Fibroblast of skin of abdomen (primary cell): ENCODE measurements at places on chromosomes 5 and 9.
A peak's percentile ranks its signal among the peaks of the same experiment; 100 is the strongest.

DNA sequence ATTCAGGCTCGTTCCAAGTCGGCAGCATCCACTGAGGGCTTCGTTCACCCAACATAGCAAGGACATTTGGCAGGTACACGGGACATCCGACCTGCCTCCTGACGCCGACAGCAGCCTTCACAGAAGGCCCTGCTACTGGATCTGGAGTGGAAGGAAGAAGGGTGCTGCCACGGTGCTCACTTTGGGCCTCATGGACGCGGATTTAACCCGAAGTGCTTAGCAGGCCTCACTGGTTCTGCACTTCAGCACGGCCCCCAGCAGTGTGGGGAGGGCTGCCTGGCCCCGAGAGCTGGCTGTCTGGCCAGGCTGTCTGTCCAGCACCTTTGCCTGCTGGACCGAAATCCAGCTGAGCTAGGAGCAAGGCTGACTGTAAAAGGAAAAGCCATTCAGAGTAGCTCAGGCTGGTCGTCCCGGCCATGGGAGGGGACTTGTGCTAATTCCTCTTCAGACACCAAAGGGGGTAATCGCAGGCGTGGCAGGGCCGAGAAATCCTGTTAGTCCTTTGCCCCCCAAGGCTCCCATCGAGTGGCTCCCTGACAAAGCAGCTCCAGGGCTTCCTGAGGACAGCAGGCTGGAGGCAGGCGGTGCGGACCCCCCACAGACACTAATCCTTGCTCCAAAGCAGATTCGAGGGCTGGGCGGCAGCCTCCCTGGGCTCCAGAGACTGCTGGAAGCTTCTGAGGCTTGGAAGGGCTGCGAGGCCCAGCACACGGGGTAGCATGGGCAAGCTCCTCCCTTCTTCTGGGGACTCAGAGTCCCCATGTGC, 11.1 kb upstream of the RXRA start:
- peak; percentile 20 for DNase-seq

DNA sequence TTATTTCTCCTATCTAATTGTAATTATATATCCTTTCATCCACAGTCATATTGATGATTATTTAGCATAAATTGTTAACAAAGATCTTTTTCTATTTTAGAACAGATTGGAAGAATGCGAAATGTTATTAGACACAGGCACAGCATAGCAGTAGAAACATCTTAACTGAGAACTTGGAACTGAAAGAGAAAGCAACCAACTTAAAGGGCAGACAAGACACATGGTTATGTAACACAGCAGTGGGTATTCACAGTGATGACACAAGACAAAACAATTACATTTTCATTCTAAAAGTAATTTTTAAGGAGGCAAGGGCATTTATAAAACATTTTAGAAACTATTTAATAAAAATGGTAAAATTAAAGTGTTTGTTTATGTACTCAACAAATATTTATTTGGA, 57.7 kb upstream of the MEF2C start:
- no peak for DNase-seq

DNA sequence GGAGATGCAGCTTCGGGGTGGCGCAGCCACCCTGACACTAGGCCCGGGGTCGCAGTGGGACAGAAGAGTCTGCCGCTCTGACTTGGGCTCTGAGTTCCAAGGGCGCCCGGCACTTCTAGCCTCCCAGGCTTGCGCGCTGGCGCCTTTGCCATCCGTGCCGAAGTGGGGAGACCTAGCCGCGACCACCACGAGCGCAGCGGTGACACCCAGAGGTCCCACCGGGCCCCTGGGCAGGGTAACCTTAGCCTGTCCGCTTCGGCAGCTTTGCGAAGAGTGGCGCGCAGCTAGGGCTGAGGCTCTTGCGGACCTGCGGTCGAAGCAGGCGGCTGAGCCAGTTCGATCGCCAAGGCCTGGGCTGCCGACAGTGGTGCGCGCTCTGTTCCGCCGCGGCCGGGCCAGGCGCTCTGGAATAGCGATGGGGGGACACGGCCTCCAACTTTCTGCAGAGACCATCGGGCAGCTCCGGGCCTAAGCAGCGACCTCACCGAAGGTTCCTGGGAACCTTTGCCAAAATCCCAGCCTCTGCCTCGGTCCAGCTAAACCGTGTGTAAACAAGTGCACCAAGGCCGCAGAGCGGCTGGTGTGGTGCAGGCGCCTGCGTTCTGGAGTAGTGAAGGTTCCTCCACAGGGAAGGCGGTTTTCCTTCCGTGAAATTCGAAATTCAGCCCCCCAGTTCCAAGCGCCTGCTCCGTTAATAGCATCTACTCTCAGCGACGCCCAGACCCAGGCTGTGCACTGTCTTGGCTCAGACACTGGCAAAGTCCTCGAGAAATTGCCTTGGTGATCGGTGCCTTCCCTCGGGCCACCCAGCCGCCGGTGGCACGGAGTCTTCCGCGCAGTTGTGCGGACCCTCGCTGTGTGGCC, 7.4 kb downstream of the TLX3 start:
- DNase-seq = no peak

- peak; percentile 28 for DNase-seq
These were observed 3.2 kb upstream of the C5orf63 start for GRCh38 chr5:127076315-127077129.

DNA sequence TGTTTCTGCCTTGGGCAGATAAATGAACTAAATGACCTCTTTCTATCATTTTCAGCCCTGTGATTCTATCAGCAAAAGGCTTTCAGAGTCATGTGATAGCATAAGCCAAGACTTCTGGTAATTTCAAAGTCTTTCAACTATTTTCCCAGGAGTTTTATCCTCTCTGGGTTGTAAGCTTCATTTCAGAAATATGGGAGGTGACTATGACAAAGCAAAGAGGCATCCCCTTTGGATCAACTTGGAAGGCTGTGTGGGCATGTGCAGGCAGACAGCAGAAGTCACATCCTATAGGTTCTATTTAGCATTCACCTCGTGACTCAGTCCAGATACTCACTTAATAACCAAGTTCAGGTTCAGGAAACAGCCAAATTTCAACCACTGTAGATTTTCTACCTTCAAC, 149.0 kb upstream of the FST start:
- peak; percentile 84 for DNase-seq

DNA sequence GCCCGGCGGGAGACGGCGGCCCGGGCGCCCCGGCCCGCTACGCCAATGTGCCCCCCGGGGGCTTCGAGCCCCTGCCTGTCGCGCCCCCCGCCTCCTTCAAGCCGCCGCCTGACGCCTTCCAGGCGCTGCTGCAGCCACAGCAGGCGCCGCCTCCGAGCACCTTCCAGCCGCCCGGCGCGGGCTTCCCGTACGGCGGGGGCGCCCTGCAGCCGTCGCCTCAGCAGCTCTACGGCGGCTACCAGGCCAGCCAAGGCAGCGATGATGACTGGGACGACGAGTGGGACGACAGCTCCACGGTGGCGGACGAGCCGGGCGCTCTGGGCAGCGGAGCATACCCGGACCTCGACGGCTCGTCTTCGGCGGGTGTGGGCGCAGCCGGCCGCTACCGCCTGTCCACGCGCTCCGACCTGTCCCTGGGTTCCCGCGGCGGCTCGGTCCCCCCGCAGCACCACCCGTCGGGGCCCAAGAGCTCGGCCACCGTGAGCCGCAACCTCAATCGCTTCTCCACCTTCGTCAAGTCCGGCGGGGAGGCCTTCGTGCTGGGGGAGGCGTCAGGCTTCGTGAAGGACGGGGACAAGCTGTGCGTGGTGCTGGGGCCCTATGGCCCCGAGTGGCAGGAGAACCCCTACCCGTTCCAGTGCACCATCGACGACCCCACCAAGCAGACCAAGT, 723 bp downstream of the SNX18 start:
- DNase-seq = peak; percentile 38

DNA sequence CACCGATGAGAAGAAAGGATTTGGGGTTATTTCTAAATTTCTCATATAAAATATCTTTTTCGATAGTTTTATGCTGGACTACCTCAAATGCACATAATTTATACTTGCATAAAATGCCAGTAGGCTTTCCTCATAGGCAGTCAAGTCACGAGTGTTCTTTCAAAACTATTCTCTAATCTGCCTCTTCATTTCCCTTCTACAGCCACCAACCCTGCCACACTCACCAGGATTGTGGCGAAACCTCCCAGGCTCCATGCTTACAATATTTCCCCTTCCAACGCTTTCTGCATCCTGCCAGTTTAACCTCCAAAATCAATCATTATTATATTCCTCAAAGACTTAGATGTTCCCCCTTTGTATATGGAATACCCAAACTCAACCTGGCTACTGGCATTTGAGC, 65.4 kb downstream of the FRMD3 start:
- DNase-seq = no peak

DNA sequence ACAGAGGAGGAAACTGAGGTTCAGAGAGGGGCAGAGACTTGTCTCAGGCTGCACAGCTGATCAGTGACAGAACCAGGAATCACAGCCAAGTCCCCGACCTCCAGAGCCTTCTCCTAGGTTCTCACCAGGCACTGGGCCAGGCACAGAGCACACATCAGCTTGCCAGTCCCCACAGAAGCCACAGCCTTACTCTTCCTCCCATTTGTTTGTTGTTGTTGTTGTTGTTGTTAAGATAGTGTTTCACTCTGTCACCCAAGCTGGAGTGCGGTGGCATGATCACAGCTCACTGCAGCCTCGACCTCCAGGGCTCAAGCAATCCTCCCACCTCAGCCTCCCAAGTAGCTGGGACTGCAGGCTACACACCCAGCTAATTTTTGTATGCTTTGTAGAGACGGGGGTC, 41.4 kb downstream of the NAIF1 start:
- no peak for DNase-seq

DNA sequence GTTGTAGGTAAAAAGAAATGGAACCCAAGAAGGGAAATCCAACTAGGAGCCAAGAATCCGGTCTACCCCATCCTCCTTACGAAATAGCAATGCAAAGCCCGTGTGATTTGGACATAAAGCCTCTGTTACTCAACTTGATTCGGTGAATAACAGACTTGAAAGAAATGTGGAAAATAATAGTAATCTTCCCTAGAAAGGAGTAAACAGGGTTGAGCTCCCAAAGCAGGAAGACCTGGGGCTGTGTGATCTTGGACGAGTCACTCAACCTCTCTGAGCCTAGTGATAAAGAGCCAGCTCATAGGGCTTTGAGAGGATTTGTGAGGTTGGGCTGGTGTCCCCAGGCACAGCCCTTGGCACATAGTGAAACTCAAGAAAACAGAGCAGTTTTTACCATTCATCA, 42.7 kb upstream of the IL17B start:
- DNase-seq = no peak

- DNase-seq = no peak
These were observed 358.9 kb downstream of the ARRDC3 start for GRCh38 chr5:91024206-91024605.

- no peak for DNase-seq
These were observed 130.2 kb downstream of the DROSHA start for GRCh38 chr5:31401691-31402090.

DNA sequence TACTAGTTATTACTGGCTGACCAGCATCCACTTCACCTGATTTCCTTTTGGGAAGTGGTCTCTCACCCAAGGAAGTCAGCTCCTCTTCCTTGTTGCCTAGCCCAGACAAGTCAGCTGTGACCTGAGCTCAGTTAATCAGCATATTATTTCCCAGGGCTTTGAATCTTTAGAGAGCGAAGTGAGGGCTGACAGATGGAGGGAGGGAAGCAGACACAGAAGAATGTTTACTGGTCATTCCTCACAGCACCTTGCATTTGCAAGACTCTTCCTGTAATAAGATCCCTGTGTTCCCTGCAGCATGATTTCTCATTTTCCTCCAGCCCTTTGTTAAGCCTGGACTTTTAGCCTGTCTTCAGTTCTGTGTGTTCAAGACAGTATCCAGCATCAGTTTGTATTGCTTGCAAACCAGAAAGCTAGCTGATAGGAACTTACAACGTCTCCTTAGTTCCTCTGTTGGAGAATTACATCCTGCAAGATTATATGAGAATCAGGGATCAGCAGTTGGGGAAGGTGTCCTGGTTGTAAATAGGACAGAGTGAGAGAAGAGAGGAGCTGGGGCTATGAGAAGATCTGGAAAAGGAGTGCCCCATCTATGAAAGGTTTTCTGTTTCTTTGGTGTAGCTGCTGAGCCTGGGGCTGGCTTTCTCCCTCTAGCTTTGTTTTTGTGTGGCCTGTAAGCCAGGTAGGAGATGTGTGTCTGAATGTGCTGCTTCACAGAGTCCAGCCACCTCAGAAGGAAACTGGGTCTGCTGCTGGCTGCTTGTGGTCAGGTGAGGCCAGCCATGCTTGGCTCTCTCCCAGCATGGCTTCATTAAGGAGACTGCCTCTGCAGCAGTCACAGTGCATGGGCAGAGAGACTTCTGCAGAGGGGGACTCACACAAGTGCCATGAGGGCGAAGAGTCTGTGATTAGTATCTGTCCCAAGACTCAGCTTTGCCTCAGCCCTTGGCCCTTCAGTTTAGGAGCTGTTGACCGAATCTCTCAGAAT, 50.3 kb downstream of the MAN2A1 start:
- peak; percentile 37 for DNase-seq

DNA sequence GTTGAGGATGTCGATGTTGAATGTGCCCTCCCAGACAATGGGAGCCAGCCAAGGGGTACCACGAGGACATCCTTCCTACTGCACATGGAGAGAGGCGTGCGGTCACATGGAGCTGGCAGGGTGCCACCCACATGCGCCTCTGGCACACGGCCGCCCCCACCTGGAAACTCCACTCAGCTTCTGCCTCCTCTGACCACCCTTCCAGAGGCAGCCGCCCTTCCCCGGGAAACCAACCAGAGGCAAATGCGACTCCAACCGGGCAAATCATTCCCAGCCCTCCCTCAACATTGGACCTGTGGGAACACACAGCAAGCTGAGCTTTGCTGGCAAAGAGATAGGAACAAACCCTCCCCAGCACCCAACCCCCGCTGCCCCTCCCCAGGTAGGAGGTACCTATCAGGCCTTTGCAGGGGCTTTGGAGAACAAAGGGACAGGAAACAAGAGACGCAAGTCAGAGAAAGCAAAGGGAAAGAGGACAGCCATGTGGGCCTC, 17.5 kb downstream of the ABO start:
- DNase-seq = no peak

DNA sequence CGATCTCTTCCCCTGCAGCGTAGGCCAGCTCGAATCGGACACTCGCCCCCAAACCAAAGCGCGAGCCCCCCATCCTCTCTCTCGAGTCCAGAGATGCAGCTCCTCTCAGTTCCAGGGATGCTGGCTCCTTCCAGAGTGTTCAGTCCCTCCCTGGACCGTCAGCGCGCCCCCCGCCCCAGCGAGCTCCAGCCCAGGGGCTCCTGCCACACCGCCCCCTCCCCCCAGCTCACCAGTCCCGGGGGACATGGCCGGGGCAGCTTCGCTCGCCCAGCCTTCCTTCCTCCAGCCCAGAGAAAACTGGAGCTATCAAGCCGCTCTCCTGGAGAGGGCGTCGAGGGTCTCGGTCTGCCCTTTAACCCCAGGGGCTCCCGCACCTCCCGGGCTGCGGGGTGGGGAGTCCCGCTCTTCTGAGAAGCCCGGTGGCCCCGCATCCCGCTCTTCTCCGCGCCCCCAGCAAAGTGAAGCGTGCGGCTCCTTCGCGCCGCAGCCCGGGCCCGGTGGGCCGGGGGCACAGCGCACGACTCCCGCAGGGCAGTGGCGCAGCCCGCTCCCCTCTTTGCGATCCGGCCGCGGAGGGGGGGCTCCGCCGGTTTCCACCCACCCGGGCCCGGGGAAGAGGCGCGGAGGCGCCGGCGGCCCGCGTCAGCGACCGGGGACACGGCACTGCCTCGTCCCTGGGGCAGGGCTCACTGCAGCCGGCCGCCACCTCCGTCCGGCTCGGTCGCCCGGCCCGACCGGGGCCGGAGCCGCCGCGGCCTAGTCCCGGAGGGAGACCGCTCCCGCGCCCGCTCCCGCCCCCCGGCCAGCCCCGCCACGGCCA, 587 bp downstream of the MIER3 start:
- peak; percentile 6 for DNase-seq

- DNase-seq = peak; percentile 91
These were observed 2.6 kb upstream of the ENC1 start for GRCh38 chr5:74643111-74643562.
